Stimulated activated CD4-positive, alpha-beta T cell treated with anti-CD3 and anti-CD28 coated beads, Interleukin-15, amount 100 ng/mL, for 48 hours (primary cell): ENCODE measurements at places on chromosomes 5 and 9.

- no peak for DNase-seq
These were observed 480.0 kb downstream of the CCDC171 start for GRCh38 chr9:16032799-16033198.

DNA sequence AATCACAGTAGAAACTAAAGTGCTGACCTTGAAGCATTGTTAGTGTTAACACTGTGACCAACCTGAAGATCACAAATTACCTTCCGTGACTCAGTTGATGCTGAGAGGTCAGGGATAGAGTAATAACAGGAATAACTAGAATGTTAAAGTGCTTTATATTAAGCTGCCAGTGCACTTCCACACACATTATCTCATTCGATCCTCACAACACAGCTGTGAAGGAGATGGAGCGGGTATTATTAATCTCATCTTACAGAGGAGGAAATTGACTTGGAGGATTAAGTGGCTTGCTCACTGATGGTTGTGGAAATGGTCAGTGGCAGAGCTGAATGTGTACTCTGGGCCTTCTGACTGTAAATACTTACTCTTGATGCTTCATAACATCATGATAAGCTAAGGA is 252.5 kb upstream of the DMRT1 start:
- DNase-seq, result no peak

- no peak for DNase-seq
These were observed 5.3 kb downstream of the ABO start for GRCh38 chr9:133269537-133270362.

DNA sequence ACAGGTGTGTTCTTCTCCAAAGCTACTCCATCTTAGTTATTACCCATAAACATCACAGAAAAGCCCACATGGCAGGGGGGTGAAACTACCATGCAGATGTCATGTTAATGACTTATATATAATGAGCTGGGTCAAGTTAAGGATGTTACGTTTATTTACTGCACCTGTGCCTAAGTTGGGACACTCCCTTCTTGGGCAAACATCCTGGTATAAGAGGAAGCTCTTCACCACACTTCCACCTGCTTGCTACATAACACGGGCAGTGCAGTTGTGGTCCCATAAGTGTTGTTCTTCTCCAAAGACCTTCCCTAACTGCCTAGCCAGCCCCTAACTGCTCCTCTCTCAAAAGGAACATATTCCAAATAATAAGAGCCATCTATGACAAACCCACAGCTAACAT is 9.3 kb upstream of the ZCCHC9 start:
- DNase-seq, result no peak

DNA sequence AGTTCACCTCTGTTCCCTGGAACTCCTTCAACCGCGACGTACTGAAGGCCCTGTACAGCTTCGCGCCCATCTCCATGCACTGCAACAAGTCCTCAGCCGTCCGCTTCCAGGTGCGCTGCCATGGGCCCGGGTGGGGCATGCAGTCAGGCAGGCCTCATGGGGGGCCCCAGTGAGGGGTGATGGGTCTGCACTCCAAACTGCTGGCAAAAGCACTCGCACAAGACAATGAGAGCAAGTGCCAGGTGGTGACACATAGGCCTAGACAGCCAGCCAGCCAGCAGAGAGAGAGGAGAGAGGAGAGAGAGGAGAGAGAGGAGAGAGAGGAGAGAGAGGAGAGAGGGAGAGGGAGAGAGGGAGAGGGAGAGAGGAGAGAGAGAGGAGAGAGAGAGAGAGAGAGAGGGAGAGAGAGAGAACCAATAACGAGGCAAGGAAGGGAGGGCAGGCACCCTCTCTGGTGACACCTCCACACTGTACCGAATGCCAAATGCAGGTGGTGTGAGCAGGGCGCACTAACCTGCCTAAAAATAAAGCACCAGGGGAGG is 21.0 kb downstream of the DBH start:
- no peak for DNase-seq

DNA sequence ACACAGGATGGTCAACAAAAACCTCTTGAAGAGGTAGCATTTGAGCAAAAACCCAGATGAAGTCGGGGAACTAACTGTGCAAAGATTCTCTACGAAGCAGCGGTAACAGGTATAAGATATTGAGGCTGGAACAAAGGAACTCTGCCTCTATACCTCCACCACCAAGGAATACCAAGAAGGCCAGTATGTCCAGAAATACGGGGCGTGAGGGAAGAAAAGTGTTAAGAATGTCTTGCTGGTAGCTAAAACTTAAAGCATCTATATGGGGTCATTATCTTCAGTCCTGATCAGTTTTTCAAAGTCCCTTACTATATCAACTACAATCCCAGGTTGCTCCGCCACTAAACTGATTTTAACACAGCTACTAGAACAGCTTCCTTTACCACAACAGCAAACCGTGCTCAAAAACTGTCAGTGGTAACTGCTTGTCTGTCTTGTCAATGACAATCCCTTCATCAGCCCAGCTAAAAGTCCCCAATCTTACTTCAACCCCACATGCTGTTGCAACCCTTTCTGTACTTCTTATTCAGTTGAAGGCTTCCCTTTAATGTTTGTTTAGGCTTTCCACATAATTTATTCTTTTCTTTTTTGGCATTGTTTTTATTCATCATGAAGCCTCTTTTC is 9.4 kb downstream of the PAM start:
- no peak for DNase-seq

DNA sequence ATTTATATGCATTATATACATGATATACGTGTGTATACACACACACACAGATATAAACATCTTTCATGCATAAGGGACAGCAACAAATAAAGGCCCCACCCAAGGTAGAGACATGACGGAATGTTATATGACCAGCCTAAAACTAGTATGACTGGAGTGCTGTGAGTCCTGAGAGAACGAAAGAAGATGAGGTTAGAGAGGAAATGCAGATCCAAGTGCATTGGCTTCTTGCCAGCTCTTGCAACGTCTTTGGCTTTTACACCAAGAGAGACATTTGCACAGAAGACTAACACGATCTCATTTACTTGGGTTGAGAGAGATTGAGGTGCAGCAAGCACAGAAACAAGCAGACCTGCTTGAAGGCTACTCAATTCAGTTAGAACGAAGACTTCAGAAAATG is 23.0 kb downstream of the CDH10 start:
- no peak for DNase-seq

DNA sequence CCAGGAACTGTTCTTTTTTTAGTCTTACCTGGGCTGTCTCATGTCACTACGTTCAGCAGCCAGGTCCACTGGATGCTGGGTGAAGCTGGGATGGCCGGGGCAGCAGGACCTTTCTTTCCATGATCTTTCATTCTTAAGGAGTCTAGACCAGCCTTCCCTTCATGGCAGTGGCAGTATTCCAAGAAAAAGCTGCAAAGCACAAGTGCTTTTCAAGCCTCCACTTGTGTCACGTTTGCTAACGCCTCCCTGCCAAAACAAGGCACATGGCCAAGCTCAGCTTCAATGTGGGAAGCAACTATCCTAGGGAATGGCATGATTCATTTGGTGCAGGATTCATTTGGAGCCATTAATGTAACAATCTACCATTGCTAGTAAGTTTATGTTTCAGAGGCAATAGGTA is 94.8 kb downstream of the RCL1 start:
- no peak for DNase-seq

GRCh38 chr9:120846251-120846889 is 3.6 kb upstream of the PSMD5 start:
- DNase-seq, result no peak

- no peak for DNase-seq
These were observed 158.5 kb downstream of the NR3C1 start for GRCh38 chr5:143244990-143245389.

GRCh38 chr9:73022353-73022752 is 69.5 kb upstream of the ALDH1A1 start:
- no peak for DNase-seq

DNA sequence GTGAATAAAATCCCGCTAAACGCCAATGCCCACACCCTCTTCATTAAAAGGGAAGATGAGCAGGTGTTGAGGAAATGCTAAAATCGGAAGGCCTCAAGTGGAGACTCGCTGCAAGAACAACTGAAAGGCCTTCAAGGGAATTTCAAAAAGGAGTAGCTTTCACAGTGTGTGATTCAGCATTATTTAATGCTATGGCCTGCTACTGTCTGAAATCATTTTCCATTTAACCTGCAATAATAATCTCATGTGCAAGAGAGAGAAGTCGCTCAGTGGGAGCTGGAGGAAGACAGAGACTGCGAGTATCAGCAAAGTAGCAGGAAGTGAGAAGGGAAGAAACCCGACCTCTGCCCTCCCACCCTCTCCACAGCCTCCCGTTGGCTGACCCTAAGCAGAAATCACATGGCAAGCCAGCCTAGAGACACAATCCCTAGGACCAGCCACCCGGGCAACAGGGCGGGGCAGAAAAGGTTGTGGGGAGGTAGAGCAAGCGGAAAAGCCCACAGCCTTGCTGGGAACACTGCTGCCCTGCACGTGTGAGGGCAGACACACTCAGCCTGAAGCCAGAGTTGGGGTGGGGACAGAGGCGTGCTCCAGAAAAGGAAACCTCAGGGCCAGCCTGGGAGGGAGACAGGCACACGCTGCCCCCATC is 39.9 kb upstream of the CTSL start:
- no peak for DNase-seq

DNA sequence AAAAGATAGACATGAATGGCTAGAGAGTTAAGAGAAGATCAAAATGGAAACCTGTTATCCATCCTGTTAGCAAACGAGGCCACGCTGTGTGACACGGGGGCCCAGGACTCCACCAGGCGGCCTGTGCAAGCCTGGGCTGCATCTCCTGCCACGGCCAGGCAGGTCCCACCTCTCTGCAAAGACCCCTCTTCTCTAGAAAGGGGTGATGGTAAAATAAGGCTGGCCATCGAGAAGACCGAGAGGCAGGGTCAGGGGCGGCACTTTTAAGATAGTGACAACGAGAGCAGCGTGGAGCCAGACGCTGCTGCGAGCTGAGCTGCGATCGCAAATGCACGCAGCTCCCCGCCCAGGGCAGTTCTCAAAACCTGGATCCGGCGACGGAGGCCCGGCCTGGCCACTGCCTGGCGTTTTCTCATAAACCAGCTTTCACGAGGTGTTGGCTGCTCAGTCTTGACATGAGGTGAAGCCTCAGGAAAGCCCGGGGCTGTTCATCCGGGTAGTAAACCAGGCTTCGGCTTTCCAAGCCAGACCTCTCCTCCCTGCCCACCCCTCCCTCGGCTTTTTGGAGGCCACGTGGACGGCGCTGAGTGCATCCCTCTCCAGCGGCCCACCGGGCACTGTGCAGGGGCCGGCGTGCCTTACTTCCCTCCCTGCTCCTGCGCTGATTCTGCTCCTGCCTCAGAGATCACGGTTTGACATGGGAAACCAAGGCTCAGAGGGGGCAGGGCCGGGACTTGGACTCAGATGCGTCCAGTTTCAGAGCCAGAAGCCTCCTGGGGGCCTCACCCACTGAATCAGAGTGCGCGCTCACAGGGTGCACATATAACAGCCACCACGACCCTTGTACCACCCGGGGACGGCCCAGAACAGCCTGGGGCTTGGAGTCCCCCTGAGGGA is 151.6 kb upstream of the PHYKPL start:
- no peak for DNase-seq

DNA sequence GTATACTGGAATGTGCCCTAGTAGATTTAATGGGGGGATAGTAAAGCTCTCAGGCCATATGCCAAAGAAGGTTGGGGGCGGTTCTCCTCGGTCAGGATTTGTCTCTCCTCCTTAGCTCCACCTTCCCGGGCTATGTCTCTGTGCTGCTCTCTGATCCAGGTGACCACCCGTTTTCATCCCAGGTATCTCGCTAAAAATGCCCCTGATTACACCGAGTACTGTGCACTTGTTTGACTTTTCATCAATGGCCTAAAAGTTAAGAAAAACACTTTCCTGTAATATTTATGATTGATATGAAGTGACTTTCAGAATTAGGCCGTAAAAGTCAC is 724 bp downstream of the NDUFS6 start:
- DNase-seq, result no peak

- DNase-seq, result no peak
These were observed 8.0 kb downstream of the GAPT start for GRCh38 chr5:58499231-58499630.

DNA sequence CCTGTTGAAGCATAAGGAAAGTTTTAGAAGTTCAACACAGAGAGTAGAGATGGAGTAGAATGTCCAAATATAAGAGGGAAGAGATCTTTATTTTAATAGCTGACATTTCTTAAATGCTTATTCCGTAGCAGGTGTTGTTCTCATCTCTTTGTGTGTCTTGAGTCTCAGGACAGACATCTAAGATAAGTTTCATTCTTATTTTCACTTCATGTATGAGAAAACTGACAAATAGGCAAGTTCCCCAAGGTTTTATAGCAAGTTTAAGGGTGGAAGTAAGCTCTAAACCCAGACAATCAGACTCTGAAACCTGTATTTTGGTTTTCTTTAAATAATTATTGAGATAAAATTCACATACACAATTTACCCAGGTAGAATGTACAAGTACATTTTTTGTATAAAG is 228.4 kb upstream of the PPP1R2B start:
- DNase-seq, result no peak

- no peak for DNase-seq
These were observed 3.2 kb downstream of the SGTB start for GRCh38 chr5:65718576-65719310.

DNA sequence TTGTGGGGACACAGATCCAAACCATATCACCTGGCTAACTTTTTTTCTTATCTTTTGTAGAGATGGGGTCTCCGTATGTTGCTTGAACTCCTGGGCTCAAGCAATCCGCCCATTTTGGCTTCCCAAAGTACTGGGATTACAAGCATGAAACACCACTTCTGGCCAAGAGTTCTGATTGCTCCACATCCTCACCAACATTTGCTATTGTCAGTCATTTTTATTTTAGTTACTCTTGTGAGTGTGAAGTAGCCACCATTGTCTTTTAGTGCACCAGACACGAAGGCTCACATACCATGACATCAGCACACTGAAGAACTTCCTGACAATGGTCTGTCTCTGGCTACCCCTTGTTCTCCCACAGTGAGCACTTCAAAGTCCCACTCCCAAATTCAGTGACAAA is 17.3 kb downstream of the PLAC8L1 start:
- DNase-seq, result no peak

DNA sequence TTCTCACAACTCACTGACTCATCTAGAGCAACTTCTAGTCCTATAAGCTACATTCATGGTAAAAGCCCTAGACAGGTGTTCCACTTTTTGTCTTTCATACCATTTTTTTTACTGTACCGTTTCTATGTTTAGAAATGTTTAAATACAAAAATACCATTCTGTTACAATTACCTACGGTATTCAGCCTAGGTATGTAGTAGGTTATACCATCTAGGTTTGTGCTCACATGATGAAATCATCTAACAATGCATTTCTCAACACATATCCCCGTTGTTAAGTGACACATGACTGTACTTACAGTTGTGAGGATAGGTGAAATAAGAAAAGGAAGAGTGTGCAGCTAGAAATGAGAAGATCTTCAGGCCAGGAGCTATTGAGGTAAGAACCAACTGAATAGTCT is 6.2 kb downstream of the CENPK start:
- DNase-seq, result no peak

- no peak for DNase-seq
These were observed 606.1 kb downstream of the KIF4B start for GRCh38 chr5:155619688-155620087.
